Activated CD4-positive, alpha-beta T cell treated with anti-CD3 and anti-CD28 coated beads, Interleukin-2, amount 50 U/mL, for 1 hour (primary cell): ENCODE measurements at places on chromosomes 1 and 21.

DNA sequence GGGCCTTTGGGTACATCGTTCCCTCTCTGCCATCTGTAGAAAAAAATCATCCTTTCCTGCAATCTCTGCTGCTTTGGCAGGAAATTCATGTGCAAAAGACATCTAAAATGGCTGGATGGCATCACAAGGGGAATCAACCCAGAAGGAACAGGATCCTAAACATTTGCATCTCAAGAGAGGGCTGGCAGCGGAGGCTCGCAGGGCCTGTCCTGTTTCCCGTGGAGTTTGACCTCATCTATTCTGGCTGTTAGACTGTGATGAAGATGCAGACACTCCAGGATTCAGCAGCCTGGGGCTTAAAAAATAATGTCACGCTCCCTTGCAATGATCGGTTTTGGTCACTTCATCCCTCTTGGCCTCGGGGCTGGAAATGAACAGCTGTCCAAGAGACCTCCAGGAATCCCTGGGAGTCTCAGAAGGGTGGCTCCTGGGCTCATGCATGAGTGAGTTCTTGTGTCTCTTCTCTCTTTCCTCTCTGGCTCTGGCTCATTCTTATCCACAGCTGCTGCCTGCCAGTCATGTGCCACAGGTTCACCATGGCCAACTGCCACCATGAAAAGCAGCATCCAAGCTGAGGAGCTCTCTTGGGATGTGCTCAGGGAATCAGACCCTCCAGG is 16.1 kb upstream of the PCP4 start:
- DNase-seq: no peak

- DNase-seq: no peak
These were observed 27.3 kb downstream of the JMJD4 start for GRCh38 chr1:227707846-227708245.

DNA sequence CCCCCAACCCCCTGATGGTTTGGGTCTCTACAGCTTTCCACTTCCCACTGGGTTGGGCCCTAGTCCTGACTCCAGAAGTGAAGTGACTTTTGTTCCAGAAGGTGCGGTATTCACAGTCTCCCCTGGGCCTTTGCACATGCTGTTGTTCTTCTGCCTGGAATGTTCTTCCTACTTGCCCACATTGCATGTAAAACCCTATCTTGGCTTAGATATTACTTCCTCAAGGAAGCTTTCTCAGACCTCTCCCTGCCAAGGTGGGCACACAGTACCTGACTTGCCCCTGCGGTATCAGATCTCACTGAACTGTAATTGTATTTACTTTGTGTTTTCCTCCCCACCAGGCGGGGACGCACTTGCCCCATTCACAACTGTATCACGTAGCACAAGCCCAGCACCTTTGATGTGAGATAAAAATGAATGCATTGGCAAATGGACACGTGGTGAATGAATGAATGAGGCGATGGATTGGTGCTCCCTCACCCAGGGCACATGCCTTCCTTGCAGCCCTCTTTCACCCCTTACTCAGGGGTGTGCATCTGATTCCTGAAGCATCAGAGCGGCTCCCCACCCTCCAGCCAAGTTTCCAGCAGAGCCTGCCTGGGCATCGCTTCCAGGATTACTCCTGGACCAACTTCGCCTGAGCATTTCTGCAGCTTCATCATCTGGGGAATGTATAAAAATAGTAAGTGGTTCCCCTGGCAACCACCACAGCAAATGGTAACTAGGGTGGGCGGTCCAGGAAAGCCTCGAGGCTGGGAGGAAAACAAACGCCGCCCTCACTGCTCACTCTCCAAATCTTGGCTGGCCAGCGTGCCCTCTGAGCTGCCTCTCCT is 19.8 kb downstream of the NENF start:
- no peak for DNase-seq

DNA sequence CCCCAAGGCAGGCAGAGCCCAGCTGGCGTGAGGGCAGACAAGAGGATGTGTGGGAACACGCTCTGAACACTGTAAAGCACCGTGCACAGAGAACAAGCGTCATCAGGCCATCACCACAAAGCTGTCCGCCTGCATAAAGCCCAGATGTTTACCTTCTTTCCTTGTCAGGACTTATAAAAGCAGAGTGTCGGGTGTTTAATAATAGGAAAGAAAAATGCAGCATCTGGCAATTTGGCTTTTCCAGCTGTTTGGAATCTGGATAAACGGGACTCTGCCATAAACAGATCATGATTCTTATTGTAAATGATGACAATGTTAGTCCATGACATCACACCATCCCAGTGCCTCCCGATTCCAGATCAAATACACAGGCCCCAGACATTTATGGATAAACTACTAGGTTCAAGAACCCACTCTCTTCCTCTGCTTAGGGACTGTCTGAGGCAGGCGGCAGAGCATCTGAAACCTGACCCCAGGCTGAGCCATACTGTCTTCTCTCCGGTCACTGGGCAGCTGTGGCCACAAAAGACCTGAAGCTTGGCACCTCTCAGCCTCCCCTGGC is 4.2 kb downstream of the GLIS1 start:
- no peak for DNase-seq

- no peak for DNase-seq
These were observed 231.1 kb upstream of the NRIP1 start for GRCh38 chr21:15295875-15296274.

DNA sequence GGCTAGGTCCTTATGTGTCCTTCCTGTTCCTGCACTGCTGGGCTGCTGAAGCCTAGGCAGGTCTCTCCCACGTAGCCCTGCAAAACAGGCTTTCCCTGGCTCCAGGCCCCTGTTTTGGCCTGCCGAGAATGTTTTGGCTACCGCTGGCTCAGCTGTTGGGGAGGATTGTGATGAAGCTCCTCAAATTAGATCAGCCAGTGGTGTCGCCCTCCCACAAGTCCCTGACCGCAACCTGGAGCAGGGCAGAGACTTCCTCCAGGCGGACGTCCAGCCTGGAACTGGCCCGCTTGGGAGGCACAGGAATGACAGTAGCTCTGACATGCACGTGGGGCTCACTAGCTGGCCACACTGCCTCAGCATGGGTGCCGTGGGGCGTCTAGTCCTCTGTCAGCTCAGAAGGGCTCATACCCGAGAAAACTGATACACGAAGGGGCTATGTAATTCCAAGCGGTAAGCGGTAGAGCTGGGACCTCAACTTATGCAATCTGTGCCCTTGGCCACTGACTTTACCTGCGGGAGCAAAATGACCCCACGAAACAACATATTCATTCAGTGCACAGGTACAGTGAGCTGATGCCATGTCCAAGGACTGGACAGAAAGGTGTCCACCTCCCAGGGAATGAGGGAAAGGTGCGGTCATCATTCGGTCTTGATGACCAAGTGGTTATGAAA is 26.6 kb downstream of the DHRS3 start:
- DNase-seq: no peak

GRCh38 chr1:13970631-13971247 is 270.8 kb downstream of the PRDM2 start:
- no peak for DNase-seq

GRCh38 chr1:16151995-16152384 is 3.9 kb downstream of the EPHA2 start:
- no peak for DNase-seq

DNA sequence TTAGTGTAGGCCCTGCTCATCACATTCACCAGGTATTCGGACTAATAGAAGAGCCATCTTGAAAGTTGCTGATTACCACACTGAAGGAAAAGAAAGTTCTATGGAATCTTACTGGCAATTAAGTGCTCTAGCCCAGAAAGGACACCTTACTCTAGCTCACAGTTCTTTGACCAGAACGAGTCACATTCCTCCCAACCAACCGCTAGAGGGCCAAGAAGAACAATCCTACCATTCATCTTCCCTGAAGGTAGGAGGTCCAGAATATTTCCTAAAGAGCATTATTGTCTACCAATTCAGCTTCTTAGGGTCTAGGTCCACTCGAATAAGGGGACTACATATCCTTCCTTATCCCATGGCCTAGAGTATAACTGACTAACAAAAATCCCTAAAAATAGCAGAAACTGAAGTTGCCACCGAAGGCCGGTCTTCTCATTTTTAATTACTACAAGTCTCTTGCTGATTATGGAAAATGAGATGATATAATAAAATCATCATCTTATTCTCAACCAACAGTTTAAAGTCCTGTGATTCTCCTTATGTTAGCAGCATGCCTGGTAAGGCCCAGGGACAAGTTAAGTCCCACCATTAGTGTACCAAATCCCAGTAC is 2.7 kb upstream of the FMO1 start:
- no peak for DNase-seq
